ENCODE measurements at places on chromosomes 4 and X.
A peak's percentile ranks its signal among the peaks of the same experiment; 100 is the strongest.

DNA sequence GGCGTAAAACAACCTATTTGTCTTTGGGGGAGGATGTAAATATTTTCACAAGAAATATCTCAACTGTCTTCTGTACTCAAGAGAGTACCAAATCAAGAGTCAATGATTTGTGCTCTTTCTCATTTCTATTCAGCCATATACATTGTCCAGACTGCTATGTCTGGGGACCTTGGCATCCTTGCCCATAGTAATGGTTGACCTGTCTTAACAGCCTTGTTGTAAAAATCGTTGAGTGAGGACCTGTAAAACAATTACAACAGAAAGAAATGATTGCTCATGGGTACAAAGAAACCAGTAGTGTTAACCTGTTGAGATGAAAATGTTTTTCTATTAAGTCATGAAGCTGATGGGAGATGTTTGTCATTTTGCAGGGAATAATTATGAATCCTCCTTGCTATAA is 56.6 kb downstream of the LNX1 start:
- DNase-seq, result no peak

GRCh38 chr4:52574036-52574435 is 85.1 kb downstream of the USP46 start:
- no peak for DNase-seq

- DNase-seq, result no peak
These were observed 57.2 kb downstream of the STBD1 start for GRCh38 chr4:76363556-76364290.

DNA sequence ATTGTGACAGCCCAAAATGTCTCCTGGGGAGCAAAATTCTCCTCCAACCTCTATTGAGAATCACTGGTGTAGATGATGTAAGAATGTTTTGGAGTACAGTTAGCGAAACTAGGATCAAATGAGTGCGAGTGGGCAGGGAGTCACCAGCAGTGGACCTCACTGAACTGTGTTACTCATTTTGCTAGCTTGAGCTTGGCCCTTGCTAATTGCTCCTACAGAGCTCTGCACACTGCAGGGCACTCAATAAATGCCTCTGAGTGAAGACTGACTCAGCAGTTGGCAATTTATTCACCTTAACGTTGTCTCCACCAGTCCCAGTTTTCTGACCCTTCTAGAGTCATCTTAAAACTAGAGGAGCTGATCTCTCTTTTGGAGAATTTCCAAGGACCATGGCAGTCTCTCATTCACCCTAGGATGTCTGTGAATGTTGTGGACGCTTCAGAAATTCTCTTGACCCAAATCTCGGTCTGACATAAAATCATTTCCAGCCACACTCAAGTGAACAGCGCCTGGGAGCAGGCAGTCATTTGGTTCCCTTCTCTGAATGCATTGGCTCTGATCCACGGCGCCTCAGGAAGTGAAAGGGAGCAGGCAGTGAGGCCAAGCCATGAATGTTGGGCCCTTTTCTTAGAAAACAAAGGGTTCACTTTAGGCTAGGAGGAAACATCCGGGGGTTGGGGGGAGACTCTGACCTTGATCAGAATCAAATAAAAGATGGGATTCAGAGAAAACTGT is 148.1 kb downstream of the NWD2 start:
- DNase-seq, result peak; percentile 23

- DNase-seq, result no peak
These were observed 95.3 kb downstream of the COMMD8 start for GRCh38 chr4:47368211-47368610.

- no peak for DNase-seq
These were observed 261.4 kb downstream of the LDB2 start for GRCh38 chr4:16636912-16637630.

- no peak for DNase-seq
These were observed 77.3 kb upstream of the IGSF1 start for GRCh38 chrX:131366407-131366806.

All from muscle of arm (tissue), 14 donors.